ENCODE measurements at places on chromosomes 11 and 22.

GRCh38 chr11:86414032-86414431, 39.3 kb downstream of the CCDC81 start:
- peak; percentile 52 for ATAC-seq

- ATAC-seq, result no peak
Measured at GRCh38 chr11:93196816-93197379, 893 bp downstream of the SLC36A4 start.

GRCh38 chr11:31512117-31512516, 2.5 kb downstream of the ELP4 start:
- ATAC-seq, result no peak

- ATAC-seq, result no peak
Measured at GRCh38 chr11:99686838-99687237, 666.1 kb downstream of the CNTN5 start.

GRCh38 chr11:83285151-83285770, 906 bp downstream of the CCDC90B start:
- ATAC-seq, result peak; percentile 87

GRCh38 chr11:31414338-31414737, 44.7 kb downstream of the DNAJC24 start:
- ATAC-seq, result peak; percentile 48

GRCh38 chr11:50174189-50174588, 141.5 kb downstream of the OR4C45 start:
- ATAC-seq, result no peak

DNA sequence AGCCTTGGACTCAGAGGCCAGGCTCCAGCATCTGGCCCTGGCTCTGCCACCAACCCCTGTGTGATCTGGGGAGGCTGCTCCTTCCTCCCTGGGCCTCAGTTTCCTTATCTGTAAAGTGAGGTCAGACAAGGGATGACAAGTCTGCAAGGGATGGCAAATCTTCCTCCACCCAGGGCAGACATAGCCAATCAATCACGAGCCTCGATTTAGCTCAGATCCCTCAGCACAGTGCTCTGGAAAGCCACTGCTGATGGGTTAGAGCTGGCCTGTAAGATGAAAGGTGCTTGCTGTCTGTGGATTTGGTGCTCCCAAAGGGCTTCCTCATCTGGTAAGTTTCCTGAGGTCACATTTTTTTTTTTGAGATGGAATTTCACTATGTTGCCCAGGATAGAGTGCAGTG, 20.2 kb downstream of the NPTXR start:
- no peak for ATAC-seq
